ENCODE measurements at places on chromosomes 3 and 15.

DNA sequence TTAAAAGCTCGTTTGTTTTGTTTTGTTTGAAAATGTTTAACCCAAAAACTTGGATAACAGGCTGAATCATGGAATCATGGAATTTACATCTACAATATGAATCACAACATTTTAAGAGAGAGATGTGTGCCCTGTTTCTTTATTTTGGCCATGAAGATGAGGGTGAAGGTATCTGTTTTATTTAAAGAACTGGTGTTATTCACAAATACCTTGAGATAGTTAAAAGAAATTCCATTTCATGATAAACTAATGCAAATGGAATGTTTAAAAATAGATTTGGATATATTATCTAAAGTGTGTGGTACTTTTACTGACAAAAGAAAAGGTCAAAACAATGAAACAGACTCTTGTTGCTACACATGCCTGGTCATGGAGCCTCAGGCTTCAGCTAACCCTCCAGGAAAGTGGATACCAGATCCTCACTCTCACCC is 486.0 kb upstream of the CFAP20DC start:
- DNase-seq, result peak; percentile 25

DNA sequence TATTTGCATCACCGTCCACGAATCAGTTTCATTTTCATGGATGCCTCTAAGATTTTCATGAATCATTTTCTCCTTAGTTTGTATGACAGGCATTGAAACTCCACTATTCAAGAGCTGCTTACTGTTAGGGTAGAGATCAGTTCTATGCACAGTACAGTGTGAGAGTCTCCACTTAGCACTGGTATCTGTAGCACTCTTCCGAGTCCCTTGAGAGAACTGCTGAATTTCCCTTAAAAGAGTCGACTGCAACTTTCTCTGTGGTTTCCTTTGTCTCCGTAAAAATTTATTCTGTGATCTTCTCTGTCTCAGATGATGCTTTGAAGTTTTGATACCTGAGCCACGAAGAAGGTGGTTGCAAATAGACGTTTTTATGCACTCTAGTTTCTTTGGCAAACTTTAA is 14.8 kb downstream of the GTPBP8 start:
- no peak for DNase-seq

- DNase-seq, result no peak
Observed at GRCh38 chr3:41164777-41165176, 34.5 kb upstream of the CTNNB1 start.

GRCh38 chr3:23824699-23825444 is 19.1 kb downstream of the UBE2E1 start:
- DNase-seq, result no peak

GRCh38 chr3:72802001-72802400 is 46.2 kb downstream of the SHQ1 start:
- no peak for DNase-seq
